ENCODE measurements at places on chromosomes 3 and 15.

DNA sequence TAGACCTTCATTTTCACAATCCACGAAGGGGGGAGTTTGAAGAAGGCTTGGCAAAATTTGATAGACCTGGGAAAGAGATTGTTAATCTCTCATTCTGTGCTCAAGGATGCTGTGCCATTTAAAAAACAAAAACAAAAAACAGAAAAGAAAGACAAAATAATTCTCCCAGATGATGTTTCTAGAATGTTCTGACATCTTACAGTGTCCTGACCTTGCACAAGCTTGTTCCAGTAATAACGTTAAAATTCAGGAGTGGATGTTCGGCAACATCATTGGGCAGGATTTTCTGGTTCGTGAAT, 79.9 kb downstream of the SMAD3 start:
- no peak for DNase-seq

DNA sequence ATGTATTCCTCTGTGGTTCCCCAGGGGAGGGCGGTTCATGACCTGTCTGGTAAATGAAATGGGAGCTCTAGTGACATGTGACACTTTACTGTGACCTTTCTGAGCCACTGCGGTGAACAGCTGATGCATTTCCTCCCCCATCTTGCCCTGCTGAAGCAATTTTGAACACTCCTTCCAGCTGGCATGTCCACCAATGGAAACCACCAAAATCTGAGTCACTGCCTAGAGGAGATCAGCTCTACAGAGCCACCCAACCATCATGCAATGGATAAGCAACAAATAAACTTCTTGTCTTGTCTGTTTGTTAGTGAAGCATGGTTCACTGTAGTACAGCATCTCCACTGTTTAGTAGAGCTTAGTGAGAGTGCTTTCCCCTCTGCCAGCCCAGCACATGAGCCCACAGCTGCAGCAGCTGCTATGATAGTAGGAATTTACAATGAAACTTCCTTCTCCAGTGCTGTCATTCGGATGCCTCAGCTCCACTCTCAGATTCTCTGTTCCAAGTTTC, 479.4 kb downstream of the NTRK3 start:
- peak; percentile 70 for DNase-seq

- DNase-seq, result peak; percentile 19
Observed at GRCh38 chr3:151912028-151912427, 38.6 kb downstream of the SUCNR1 start.

- DNase-seq, result peak; percentile 52
Observed at GRCh38 chr3:123489400-123490004, 40.6 kb upstream of the ADCY5 start.

- DNase-seq, result peak; percentile 79
Observed at GRCh38 chr3:113249111-113249510, 37.8 kb downstream of the BOC start.

GRCh38 chr3:103873897-103874545, 1439.2 kb downstream of the ZPLD1 start:
- DNase-seq, result peak; percentile 19

GRCh38 chr3:18234717-18235335, 190.3 kb downstream of the SATB1 start:
- no peak for DNase-seq

DNA sequence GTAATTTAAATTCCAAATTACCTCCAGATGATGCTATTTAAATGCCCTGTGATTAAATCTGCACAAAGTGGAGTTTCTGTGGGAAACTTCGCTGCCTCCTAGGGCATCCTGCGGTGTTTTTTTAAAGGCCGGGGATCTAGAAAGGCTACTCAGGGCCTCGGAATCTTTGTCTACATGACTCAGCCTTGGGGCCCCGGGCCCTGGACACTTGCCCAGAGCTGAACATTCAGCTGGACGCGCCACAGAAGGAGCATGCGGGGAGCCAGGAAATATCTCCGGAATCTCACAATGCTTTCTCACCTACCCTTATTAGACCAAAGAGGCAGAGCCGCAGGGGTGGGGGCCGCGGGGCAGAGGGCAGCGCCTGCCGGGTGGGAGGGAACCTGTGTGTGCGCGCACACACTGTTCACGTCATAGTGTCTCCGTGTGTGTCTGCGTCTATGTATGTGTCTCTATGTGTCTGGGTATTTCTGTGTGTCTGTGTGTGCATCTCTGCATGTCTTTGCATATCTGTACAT, 145.5 kb upstream of the TPM1 start:
- DNase-seq, result peak; percentile 100

- DNase-seq, result peak; percentile 39
Observed at GRCh38 chr15:96326328-96327154, 4.0 kb upstream of the NR2F2 start.

DNA sequence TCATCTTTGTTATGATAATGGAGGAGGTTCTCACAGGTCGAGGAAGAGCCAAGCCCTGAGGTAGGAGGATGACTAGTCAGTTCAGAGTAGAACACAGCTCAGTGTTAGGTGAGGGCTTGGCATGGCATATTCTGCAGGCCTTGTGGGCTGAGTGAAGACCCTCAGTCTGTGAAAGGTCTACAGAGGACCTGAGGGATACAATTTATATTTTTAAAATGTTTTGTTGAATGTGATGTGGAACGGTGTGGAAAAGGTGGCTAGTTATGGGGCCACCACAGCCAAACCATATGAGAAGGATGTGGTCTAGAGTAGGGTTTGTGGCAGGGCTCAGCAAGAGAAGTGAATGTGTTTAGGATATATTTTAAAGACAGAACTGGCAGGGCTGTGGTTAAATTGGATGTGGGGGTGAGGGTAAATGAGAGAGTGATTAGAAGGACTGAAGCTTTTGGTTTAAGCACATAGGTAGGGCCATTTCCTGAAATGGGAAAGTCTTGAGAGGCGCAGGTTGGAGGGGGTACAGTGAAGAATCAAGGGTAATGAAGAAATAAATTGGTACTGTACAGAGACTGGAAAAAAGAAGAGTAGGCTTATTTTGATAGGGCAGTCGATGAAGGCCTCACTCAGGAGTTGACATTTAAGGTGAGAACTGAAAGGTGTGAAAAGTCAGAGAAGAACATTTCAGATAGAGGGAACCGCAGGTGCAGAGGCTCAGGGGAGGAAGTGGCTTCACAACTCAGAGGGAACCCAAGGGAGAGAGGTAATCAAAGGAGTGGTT, 60.5 kb downstream of the SPTSSB start:
- DNase-seq, result no peak

- no peak for DNase-seq
Observed at GRCh38 chr15:99436542-99437314, 129.1 kb upstream of the MEF2A start.

GRCh38 chr15:63006032-63006878, 36.3 kb upstream of the TPM1 start:
- DNase-seq, result no peak

- DNase-seq, result no peak
Observed at GRCh38 chr15:35654332-35654731, 108.4 kb upstream of the DPH6 start.

- DNase-seq, result no peak
Observed at GRCh38 chr3:79200456-79200855, 567.3 kb downstream of the ROBO1 start.

DNA sequence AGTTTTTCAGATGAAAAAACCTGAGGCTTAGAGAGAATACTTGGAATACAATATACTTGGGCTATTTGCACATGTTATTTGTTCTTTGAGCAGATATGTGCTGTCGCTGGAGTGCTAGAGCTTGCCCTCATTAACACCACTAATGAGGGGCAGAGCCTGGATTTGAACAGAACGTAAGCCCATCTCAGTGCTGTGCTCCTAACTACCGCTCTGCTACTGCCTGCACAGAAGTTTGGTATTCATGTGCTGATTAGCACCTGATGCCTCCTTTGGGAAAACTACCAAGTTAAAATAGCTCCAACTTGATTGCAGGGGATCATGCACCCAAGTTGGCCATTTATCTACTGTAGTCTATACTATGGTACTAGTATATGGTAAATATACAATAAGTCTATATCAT, 3.6 kb downstream of the GPR87 start:
- no peak for DNase-seq

DNA sequence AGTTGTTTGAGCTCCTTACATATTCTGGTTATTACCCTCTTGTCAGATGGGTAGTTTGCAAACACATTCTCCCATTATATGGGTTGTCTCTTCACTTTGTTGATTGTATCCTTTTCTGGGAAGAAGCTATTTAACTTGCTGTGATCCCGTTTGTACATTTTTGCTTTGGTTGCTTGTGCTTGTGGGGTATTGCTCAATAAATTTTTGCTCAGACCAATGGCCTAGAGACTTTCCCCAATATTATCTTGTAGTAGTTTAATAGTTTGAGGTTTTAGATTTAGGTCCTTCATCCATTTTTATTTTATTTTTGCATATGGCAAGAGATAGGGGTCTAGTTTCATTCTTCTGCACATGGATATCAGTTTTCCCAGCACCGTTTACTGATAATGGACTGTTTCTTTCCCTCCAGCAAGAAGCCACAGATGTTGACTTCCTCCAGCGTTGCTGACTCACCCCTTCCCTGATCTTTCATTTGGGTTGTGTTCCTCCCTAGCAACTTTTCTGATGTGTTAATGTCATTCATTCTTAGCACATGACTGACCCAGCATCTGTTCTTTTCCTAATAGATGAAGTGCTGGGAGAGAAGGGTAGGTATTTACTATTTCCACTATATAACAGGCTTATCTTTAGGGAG, 166.7 kb upstream of the SGO1 start:
- peak; percentile 44 for DNase-seq

- DNase-seq, result no peak
Observed at GRCh38 chr15:48533982-48534381, 111.5 kb downstream of the FBN1 start.

DNA sequence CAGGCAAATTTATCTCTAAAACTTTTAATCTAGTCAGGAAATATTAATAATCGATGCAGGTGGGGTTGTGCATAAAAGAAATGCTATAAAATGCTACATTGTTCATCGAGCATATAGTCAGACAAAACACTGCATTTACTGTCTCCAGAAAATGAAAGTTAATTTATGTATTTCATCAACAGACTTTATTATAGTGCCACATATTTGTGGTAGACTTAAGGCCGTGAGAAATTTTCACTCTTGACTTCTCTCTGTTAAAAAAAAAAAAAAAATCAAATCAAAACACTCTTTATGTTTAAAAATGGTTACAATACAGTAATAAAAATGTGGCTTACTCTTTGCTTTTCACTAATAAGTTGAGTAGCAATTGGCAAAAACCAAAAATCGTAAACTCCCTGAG, 67.4 kb downstream of the RBMS3 start:
- DNase-seq, result no peak

GRCh38 chr3:55574671-55575070, 87.6 kb upstream of the WNT5A start:
- DNase-seq, result no peak

GRCh38 chr3:71307991-71308697, 275.4 kb downstream of the FOXP1 start:
- DNase-seq, result no peak

DNA sequence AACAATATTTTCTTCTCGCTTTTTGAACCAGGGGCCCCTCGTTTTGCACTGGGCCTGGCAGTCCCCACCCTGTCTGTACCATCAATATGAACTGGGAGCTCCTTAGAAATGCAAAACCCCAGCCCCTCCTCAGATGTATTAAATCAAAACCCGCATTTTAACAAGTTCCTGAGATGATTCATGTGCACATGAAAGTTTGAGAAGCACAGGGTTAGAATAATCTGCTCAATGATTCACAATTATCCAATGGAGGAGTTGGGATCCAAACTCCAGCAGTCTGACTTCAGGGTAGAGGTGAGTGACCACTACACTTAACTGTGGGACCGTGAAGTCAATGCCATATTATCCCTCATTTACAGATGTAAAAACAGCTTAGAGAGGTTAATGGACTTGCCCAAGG, 256.4 kb downstream of the IGSF11 start:
- no peak for DNase-seq

DNA sequence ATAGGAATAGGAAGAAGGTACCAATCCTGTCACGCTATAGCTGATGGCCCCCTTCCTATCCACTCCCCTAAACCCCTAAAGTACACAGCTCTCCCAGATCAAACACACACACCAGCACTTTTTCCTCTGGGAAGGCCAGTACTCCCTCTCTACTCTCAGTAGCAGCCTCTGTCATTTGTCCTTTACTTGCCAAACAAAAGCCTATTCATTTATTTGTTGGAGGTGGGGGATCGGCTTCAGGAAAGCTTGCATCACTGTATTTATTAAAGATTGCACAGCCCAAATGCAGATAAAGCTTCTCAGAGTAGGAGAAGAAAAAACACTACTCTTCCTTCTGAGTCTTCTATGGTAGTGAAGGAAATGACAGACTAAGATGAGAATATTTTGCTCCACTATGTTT, 429.7 kb upstream of the RASGRP1 start:
- no peak for DNase-seq

- peak; percentile 4 for DNase-seq
Observed at GRCh38 chr3:16790432-16791400, 94.0 kb upstream of the PLCL2 start.

DNA sequence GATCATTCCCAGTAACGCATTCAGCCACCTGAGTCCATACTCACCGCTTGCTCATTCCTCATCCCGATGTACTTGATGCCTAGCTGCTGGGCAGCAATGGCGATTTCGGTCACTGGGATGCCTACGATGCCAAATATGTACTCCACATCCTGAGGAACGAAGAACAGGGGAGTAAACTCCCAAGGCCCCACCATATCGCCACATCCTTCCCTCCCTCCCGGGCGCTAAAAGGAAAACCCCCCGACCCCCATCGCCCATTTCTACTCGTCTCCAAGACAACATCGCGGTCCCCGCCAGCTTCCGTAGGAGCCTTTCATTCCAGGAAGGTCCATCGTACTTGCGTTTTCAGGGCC, 347 bp downstream of the HACL1 start:
- peak; percentile 5 for DNase-seq

- peak; percentile 61 for DNase-seq
Observed at GRCh38 chr3:186754006-186754405, 29.4 kb upstream of the EIF4A2 start.

GRCh38 chr3:128235207-128235926, 82.1 kb downstream of the EEFSEC start:
- DNase-seq, result no peak

DNA sequence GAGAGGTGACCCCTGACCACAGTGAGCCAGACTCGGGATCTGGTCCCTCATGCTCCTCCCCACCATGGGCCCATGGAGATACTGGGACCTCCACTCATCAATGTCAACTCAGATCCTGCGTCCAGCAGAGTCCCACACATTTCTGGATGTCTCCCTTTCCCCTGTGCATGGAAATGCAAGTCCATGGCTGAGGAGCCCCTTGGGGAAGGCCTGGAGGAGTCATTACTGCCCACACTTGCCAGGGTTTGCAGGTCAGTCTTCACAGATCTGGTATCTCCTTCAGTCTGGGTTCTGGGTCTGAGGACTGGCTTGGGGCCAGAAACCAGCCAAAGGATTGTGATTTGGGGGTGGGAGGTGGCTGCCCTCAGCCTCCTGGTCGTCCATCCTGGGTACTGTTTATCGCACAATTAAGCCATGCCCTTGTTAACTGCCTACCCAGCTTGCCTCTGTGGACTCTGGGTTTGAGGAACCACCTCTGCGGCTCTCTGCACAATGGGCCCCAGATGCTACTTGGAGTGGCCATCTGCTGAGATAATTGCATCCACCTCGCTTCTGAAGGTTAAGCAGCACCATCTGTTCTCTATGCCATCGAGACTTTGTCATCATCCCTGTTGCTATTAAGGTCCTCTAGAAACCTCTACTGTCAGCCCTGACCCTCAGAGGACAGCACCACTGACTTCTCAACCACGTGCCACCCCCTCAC, 49.9 kb upstream of the KLF13 start:
- DNase-seq, result no peak
